ENCODE measurements at places on chromosomes 1 and 21.

GRCh38 chr1:51203874-51204245 is 32.2 kb upstream of the RNF11 start:
- DNase-seq: no peak

DNA sequence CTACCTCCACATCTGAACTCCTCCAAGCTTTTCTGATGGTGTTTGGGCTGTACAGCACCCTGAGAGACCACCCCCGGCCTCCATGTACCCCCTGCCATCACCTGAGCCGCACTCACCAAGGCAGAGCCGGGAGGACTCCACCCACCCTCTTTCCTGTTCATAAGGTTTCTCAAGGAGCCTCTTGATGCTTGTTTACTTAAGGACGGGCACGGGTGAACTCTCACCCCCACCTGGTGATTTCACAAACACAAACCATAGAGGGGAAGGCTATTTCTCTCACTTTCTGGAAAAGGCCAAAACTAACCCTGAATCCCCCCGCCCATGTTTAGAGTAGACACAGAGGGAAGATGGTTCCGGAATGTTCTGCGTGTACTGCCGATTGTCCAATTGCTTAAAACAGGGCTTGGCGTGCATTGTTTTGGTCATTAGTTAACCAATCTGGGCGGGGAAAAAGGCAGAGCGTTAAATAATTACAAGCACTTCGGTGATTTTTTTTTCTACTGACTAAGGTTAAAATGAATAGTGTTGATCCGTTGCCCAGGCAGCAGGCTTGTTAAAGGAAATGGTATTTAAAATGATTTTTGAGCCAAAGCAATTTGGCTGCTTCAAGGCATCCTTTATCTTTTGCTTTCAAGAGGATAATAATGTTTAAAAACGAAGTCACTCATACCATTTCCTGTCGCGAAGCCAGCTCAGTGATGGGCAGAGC is 279.8 kb upstream of the VAMP3 start:
- no peak for DNase-seq

- DNase-seq: no peak
Measured at GRCh38 chr1:201344206-201345080, 33.0 kb downstream of the TNNT2 start.

- no peak for DNase-seq
Measured at GRCh38 chr1:234722270-234722704, 112.3 kb upstream of the IRF2BP2 start.

All from OCI-LY7 (cell line).